Caco-2 (cell line): ENCODE measurements at places on chromosomes 16 and 17.

- DNase-seq, result no peak
Observed at GRCh38 chr17:77771998-77772397, 186.5 kb upstream of the TNRC6C start.

DNA sequence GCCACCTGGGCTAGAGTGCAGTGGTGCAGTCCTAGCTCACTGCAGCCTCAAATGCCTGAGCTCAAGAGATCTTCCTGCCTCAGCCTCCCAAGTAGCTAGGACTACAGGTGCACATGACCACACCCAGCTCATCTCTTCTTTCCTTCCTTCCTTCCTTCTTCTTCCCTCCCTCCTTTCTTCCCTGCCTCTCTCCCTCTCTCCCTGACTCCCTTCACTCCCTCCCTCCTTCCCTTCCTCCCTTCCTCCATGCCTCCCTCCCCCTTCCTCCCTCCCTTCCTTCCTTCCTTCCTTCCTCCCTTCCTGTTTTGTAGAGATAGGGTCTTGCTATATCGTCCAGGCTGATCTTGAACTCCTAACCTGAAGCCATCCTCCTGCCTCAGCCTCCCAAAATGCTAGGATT is 23.5 kb upstream of the USP36 start:
- no peak for DNase-seq

- no peak for DNase-seq
Observed at GRCh38 chr17:19683117-19683516, 33.3 kb downstream of the SLC47A2 start.

DNA sequence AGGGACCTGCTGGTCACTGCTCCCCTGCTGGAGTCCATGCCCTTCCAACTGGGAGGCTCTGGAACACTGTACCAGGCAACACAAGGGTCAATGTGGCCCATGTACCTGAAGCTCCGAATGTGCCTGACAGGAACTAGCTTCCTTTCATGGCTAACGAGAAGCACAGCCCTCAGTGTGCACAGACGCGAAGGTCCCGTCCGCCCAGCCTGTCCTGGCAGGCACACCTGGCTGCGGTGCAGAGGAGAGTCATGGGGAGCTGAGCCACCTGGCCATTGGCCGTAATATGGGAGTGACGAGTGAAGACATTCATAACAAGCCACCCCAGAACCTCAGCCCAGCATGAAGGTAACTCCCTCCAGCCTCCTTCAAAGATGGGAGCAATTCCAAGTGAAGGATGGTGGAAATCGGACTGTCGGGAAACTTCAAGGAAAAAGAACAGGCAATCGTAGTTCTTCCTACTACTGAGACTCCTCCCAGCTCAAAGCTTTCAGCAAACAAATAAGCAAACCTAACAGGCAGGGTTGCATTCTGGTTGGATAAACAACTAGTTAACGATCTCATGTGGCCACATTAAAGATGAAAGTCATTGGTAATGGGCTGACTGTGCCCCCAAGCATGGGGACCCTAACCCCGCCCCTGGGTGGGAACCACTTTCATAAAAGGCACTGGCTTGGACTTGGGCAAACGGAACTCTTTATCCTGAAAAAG is 13.2 kb downstream of the TMEM11 start:
- DNase-seq, result no peak
